Neural progenitor cell (in vitro differentiated cells): ENCODE measurements at places on chromosomes 4 and X. TPM values are rescaled to one million over a fixed set of nuclear protein-coding genes. Genes with fewer than 3 reads are reported as not detected.
A peak's percentile ranks its signal among the peaks of the same experiment; 100 is the strongest.

UGT2B15 gene
- not detected in 2 replicates for total RNA-seq

NIPAL1 gene
- total RNA-seq, result 0.84 and 1.2 TPM in 2 replicates

PSAPL1 gene
- total RNA-seq, result 0.06 TPM in 1 of 2 replicates, not detected in the other

KIT gene
- 4.2 and 4.6 TPM in 2 replicates for total RNA-seq

TENM3 gene
- 78.7 and 126 TPM in 2 replicates for total RNA-seq

PAGE1 gene
- total RNA-seq, result not detected in 2 replicates

RGN gene
- 0.62 and 0.92 TPM in 2 replicates for total RNA-seq

DIPK2B gene
- not detected in 2 replicates for total RNA-seq

FAAH2 gene
- total RNA-seq, result 8.5 and 24.6 TPM in 2 replicates

IBSP gene
- total RNA-seq, result not detected in 2 replicates

CXCL10 gene
- total RNA-seq, result not detected in 2 replicates

C4orf50 gene
- total RNA-seq, result 0.09 and 0.32 TPM in 2 replicates

INTU gene
- 22.0 and 31.2 TPM in 2 replicates for total RNA-seq

HSFX1 gene
- total RNA-seq, result 0.06 and 0.59 TPM in 2 replicates

TSPYL2 gene
- total RNA-seq, result 35.5 and 37.1 TPM in 2 replicates

- DNase-seq, result no peak
These were observed 169.0 kb downstream of the BEND2 start for GRCh38 chrX:18051690-18052089.

DNA sequence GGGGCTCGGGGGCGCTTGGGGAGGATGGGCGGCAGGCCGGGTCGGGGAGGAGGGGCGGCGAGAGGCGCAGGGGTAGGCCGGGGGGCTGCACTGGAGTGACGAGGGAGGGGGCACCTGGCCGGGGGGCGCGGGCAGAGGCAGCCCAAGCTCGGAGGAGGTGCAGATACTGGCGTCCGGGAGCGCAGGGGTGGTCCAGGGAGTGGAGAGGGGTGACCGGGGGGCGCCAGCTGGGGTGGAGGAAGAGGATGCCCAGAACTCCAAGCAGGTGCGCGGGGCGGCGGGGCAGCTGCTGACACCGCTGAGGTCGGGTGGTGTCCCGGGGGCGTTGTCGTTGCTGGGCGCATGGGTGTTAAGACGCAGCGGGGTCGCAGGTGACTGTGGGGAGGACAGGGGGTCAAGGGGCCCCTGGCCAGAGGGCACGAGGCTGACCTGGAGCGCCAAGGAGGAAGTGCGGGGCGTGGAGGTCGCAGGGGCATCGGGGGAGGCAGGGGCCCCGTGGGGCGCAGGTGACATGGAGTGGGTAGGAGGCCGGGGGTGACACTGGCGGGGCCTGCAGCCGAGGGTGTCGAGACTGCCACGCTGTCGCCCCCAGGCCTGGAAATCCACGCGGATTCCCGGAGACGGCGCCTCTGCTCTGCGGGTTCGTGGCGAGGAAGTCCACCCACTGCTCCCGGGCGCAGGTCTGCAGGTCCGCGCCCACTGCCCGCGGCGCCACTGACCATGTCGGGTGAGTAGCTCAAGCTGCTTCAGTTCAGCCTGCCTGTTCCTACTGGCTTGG lies 928 bp downstream of the GYG2 start:
- DNase-seq, result peak; percentile 42

DNA sequence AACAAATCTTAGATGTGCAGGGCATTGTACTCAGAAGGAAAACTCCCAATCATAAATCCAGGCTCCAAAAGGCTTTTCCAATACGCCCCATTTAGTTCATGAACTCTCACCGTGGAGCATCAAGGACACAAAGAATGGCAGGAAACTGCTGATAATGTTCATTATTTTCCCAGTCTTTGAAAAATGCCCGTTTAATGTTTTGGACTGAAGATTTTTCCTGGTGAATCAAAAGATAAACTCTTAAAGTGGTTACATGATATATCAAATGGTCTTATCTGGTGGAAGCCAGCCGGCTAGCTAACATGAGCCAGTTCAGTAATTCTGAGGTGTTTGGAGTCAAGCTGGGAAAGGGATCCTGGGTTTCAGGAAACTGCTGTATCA lies 62.1 kb upstream of the AP1S2 start:
- no peak for DNase-seq

DNA sequence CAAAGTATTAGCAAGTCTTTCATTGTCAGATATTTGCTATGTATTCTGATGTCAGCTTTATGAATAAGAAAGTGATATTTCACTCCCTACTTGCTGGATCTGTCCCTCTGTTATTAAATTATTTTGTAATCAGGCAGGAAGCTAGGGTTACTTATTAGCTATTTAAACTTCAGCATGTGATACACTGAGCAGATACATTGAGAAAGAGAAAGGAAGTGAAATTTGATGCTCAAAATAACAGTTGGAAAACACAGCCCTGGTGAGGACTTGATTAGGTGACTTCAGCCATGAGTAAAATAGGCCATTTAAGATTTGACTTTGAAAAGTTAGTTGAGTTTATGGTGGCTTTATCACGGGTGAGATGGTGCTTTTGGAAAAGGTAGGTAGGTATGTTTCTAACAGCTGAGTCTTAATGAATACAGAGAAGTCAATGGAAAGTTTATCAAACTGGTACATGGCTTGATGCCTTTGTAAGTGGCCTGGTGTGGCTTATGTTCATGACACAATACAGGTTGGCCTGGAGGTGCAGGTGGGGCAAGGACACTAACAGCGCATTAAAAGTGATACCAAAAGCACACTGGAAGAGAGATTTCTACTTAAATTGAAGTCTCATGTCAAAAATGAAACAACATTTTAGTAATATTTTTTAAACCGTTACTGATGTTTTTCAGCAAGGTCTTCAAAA lies 321.2 kb upstream of the SPOCK3 start:
- no peak for DNase-seq

DNA sequence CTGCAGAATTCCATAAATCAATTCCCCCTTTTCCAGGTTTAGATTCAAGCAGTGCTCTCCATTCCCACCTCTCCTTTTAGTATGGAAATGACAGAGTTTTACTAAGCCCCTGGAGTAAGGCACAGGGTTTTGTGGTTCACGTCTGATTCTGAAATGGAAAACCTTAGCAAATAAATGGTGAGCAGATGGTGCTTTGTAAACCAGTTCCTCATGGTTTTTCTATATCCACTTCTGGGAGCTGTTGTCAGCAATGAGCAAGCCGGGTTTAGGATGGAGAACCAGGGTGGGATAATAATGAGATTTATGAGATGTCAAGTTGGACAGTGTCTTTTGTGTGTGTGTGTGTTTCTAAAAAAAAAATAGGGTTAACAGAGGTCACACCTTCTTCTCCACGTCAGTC lies 113.8 kb upstream of the RBPJ start:
- DNase-seq, result no peak

- peak; percentile 83 for DNase-seq
These were observed at the start of gene UNC5C for GRCh38 chr4:95548738-95549245. UNC5C (minus strand) TSS chr4:95548973.

GRCh38 chr4:41572956-41573355 lies 35.0 kb downstream of the LIMCH1 start:
- no peak for DNase-seq

DNA sequence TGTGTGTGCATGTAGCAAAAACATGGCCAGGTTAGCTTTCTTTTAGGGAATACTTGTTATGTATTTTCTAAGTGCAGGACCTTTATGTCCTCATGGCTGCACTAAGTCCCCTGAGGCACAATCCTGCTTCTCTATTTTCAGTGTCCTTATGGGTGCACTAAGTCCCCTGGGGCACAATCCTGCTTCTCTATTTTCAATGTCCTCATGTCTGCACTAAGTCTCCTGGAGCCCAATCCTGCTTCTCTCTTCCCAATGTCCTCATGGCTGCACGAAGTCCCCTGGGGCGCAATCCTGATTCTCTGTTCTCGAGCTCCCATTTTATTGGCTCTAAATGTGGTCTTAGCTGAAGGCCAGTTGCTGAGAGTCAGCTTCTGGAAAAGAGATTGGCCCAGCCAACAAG lies 49.7 kb upstream of the GPRIN3 start:
- DNase-seq, result no peak

DNA sequence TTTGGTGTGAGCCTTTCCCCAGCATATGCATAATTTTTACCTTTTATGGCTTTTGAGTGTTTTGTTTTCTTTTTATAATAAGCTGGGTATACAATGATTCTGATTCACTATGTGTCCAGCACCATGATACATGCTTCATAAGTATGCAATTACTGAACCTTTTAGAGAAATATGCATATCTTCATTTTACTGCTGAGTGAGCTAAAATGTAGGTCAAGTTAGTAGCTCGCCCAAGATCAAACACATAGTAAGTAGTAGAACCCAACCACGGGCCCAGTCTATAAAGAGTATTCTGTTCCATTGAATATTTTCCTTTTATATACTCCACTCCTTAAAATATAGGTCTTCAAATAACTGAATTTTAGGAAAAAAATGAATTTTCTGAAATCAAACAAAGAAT lies 362.4 kb upstream of the HTR2C start:
- DNase-seq, result no peak

- DNase-seq, result no peak
These were observed 24.4 kb upstream of the SLC25A43 start for GRCh38 chrX:119374736-119375135.

DNA sequence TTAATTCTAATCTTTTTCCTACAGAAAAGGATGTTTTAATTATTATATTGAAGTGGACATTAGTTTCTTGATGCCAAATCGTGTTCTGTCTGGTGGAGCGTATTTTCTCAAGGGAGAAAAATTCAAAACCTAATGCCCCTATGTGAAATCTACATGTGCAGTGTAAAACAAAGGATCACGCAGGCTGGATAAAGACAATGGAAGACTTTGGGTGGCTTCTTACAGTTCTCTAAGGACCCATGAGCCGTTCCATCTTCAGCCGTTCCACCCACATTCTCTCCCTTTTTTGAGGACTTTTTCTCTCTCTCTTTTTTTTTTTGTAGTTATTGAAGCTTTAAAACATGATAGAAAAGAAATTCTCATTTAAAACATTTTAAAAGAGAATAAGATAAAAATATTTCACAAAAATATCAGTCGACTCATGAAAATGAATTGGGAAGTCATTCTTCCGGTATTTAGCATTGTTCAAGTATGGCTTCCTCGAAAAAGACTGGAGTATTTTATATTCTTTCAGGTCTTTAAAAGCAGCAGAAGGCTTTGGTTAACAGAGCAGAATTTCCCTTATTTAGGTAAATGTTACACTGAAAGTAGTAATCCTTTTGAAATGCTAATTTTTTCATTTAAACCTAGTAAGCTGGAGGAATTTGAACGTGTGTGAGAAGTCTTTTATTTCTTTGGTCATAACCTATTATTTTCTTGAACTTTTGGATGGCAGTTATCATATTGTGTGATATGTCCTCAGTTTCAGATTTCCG lies 11.0 kb downstream of the TENM3 start:
- DNase-seq, result peak; percentile 57

- no peak for DNase-seq
These were observed 44.9 kb downstream of the GATB start for GRCh38 chr4:151715881-151716280.

- DNase-seq, result no peak
These were observed 40.4 kb downstream of the COL4A6 start for GRCh38 chrX:108397627-108398391.

- DNase-seq, result no peak
These were observed 6.4 kb upstream of the LONRF3 start for GRCh38 chrX:118968031-118968430.

DNA sequence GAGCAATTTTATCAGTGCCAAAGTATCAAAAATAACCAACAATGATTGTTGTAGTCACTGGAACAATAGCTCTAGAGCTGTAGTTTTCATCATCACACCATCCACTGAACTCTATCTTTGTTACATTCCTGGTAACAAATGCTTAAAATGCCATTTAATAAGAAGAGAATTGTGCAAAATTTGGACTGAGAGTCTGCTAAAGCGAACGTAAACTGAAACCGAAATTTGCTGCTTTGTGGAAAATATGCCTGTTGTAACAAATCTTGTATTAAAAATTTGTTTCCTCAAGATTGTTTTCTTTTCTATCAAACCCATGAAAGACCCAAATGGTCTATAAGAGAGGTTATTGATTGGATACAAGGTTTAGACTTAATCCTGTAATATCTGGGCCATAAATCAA lies 109.3 kb upstream of the TECRL start:
- no peak for DNase-seq

GRCh38 chr4:178165251-178165950 lies 723.2 kb upstream of the AGA start:
- DNase-seq, result no peak

- peak; percentile 5 for DNase-seq
These were observed 1396.9 kb upstream of the IGFBP7 start for GRCh38 chr4:58507079-58507478.

- DNase-seq, result no peak
These were observed 6.8 kb upstream of the MSL3 start for GRCh38 chrX:11751261-11751660.

DNA sequence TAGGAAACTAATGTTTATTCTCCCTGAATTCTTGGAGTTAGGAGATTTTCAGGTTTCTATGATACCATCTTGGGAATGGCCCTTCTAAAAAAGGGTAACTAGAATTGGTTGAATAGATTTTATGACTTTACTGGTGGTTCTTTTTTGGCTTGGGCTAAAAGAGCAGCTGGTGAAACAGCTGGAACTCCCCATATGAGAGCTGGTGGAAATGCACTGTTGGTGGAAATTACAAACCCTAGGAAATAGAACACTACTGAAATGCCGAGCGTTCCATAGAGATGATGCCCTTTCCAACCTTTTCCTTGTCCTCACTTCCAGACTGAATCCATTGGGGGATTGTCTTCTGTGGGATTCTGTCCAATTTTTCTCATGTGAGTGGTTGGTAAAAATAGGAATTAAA lies 139.5 kb downstream of the STIM2 start:
- DNase-seq, result no peak

DNA sequence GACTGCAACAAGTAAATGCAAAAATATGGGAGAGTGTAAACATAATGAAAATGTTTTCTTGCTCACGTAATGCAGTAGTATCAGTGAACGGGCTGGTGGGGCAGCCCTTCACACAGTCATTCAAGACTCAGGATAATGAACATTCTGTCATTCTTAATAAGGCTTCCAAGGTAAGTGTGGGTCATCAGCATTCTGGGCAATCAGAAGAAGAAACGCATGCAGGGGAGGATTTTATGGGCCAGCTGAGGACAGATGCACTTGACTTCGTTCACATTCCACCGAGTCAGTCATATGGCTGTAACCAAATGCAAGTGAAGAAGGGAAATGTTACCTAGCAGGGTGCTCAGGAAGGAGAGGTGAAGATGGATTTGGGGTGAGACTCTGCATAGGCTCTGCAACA lies 68.0 kb upstream of the MAP9 start:
- no peak for DNase-seq

- no peak for DNase-seq
These were observed 114.1 kb upstream of the NPY2R start for GRCh38 chr4:155094201-155094820.

GRCh38 chrX:12971282-12972003 lies 3.5 kb upstream of the TMSB4X start:
- no peak for DNase-seq

GRCh38 chr4:38135201-38135600 lies 175.0 kb downstream of the PTTG2 start:
- no peak for DNase-seq
